Activated effector memory CD4-positive, alpha-beta T cell treated with Interleukin-2 at 50 U/mL for 16 hours (primary cell): ENCODE measurements at places on chromosomes 6 and 20.

GRCh38 chr6:161417717-161418462, 144.0 kb upstream of the AGPAT4 start:
- no peak for DNase-seq

DNA sequence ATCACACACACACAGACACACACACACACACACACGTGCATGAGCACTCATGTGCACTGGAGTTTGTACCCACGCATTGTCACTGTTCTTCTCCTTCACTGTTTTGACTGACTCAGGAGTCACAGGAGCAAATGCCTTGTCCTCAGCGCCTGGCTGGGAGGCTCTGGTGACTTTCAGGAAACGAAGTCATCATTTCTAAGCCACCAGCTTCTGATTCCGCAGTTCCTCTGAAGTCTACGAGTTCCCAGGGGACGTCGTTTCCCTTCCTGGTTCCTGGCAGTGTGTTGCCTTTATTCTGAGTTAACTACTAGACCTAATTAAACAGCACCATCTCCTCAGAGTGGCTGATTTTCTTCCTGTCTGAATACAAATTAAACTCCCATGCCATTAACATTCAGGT, 82.2 kb upstream of the PMEPA1 start:
- DNase-seq, result no peak

DNA sequence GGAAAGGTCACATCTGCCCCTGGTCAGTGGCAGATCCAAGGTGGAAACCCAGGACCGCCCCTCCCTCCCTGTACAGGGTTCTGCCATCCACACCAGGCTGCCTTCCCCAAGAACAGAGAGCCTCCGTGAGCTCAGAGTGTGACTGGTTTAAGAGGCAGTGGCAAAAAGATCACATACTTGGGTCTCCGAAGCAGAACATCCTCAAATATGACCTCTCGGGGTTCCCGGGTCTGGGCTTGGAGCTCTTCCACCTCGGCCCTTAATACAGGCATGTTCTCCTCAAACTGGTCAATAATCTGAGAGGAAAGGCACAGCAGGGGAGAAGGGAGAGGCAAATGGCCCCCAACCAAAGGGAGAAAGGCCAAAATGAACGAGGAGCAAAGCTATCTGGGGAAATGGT, 14.8 kb downstream of the C20orf96 start:
- no peak for DNase-seq

DNA sequence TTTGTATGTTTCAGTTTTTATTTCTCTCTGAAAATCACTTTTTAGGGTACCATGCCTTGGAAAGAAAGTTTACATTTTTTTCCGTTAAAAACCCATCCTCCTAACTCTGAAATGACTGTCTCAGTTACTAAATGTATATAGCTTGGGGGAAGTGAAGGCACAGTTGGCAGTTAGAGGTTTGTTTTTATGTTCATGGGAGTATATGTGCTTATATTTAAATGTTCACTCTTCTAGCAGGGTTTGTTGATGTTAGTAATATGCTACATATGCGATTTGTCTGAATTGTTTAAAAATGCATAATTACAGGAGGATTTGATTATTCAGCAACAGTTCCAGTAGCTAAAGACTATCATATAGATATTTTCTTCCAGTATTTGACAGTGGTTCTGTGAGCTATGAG, 31.1 kb downstream of the CDKAL1 start:
- DNase-seq, result no peak

DNA sequence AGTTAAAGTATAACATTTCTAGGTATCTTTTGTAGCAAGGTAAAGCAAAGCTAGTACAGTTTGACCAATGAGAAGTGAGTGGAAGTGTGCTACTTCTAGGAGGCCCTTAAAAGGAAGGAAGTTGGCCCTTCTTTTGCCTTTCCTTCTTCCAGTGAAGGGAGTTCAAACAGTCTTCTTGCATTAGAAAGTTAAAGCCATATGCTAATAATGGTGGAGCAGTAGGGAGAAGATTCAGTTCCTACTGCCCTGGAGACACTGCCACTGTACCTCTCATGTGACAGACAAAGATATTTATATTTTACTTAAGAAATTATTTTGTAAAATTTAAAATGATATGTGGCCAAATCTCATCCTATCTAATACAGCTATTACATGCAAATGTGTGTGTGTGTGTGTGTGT, 26.0 kb upstream of the RCAN2 start:
- DNase-seq, result no peak

DNA sequence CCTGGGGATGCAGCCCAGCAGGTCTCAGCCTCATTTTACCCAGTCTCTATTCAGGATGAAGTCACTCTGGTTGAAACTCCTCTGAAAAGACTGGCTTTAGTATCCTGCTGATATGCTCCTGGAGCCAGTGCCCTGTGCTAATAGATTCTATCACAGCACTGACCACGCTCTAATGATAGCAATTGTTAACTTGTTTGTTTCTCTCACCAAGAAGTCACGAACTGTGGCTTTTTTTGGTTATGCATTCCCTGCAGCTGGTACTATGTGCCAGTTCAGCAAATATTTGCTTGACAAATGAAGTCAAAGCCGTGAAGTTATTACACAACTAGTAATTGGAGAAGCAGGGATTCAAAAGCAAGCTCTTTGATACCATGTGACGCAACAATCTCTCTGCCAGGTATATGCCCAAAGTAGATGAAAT, 754.6 kb downstream of the KIF16B start:
- DNase-seq, result no peak

- DNase-seq, result no peak
Measured at GRCh38 chr20:54661880-54662465, 186.6 kb downstream of the DOK5 start.

DNA sequence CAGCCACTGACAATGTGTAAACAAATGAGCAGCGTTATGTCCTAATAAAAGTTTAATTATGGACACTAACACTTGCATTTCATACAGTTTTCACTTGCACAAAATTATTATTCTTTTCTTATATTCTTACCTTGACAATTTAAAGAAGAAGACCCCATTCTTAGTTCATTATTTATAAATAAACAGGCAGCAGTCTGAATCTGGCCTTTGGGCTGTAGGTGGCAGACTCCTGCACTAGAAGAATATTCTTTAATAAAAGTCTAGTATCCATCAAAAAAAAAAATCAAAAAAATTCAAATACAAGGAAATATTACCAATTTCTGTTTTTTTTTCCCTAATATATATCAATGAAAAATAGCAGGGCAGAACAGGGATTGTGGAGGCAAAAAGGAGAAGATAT, 24.8 kb downstream of the PTCHD4 start:
- DNase-seq, result no peak

- no peak for DNase-seq
Measured at GRCh38 chr6:71579902-71580301, 291.3 kb downstream of the OGFRL1 start.

- no peak for DNase-seq
Measured at GRCh38 chr6:167349631-167350274, 24.9 kb downstream of the TTLL2 start.

GRCh38 chr6:147136057-147136456, 68.2 kb upstream of the STXBP5 start:
- DNase-seq, result no peak

- no peak for DNase-seq
Measured at GRCh38 chr6:71011871-71012371, 55.1 kb upstream of the B3GAT2 start.

GRCh38 chr6:136439514-136440190, 110.6 kb downstream of the MAP7 start:
- DNase-seq, result no peak

- DNase-seq, result no peak
Measured at GRCh38 chr6:7684843-7685242, 41.1 kb upstream of the BMP6 start.

DNA sequence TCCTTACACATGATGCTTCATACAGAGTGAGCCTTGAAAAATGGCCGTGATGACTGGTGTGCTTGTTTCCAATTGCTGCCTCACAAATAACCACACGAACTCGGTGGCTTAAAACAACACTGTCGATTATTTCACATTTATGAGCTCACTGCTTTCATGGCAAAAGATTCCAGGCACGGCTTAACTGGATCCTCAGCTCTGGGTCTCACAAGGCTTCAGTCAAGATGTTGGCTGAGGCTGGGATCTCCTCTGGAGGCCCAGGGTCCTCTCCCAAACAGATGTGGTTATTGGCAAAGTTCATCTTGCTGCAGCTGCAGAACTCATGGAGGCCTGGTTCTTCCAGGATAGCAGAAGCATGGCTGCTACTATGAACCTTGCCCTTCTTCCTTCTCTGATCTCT, 144.6 kb downstream of the TFAP2C start:
- DNase-seq, result no peak

GRCh38 chr20:39534846-39535245, 572.7 kb downstream of the DHX35 start:
- no peak for DNase-seq

- DNase-seq, result no peak
Measured at GRCh38 chr20:18224968-18225568, 63.3 kb upstream of the ZNF133 start.

DNA sequence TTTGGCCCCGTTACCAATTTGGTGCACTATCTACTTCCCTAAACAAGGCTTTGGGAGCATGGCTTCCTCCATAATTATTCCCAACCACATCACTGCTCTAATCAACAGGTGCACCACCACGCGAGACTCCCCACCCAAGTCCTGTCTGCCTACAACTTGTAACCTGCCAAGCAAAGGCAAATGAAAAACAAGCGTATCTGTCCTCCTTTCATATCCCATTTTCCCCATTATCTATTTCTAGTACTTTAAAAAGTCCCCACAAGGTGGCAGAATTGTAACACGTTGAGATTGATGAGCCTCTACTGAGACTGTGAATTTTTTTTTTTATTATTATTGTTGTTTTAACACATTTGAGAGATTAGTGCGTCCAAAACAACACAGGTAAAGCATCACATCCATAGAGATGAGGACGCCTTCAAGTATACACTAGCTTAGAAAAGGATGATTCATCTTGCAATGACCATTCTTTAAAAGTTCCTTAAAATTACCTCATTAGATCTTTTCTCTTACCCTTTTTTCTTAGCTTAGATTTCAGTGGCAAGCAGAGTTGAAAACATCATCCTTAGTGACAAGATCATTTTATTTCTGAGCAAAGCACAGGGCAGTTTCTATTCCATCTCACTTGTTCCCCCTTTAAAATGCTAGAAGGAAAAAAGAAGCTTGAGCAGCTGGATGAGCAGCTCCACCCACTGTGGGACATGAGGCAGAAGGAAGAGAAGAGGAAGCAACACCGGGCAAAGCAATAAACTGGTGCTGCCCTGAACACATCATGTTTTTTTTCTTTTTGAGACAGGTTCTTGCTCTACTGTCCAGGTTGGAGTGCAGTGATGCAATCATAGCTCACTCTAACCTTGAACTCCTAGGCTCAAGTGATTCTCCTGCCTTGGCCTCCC, 210.8 kb downstream of the ARHGAP18 start:
- DNase-seq, result no peak
